ENCODE measurements at places on chromosomes 16 and 17.

GRCh38 chr17:7393613-7394451 is 493 bp downstream of the PLSCR3 start:
- DNase-seq = peak; percentile 81

GRCh38 chr16:51155820-51156806 is 5.0 kb upstream of the SALL1 start:
- no peak for DNase-seq

DNA sequence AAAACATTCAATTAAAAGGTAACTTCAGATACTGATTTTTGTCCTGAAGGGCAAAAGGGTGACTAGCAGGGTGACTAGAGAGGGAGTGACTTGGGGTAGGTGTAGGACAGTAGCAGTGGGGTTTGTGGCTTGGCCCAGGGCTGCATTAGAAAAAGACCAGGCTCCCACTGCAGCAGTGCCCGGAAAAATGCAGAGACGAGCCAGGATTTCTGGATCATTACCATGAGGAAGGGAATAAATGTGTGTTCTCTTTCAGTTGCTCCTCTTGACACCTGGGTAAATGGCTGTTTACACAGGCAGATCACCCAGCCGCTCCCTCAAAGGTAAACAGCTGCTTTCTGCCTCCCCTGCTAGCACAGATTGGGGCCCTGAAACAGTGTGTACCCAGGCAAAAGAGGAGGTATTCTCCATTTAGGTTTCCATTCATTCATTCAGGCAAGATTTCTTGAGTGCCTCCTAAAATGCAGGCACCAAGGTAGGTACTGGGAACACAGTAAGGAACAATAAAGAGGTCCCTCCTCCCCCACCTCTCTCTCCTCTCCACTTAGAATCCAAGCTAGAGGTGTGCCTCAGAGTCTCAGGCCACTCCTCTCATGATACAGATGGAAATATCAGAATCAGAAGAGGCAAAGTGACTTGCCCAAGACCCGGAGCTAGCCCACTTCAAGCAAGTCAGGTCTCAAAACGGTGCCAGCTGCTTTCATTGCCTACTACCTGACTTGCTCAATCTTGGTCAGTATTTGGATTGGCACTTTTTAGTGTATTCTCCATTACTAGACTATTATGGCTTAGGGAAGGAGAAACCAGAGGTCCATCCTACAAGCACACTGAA is 15.2 kb upstream of the TOX3 start:
- DNase-seq = no peak

DNA sequence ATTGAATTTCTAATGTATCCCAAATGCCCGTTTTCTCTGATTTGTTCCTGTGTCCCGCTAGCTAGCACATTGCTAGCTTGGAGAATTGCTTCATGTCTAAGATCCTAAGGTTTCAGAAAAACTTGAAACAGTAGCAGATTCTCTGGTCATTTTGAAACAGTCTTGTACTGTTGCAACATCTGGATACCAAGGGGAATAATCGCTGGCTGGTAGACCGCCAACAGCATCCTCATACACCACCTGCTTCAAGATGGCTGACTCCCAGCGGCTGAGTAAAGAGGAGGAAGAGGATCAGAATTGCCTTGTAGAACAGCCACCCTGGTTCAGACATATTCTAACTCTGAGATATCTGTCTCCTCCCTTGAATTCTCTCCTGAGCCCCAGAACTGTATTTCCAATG is 226.7 kb upstream of the ELAC2 start:
- DNase-seq = no peak

DNA sequence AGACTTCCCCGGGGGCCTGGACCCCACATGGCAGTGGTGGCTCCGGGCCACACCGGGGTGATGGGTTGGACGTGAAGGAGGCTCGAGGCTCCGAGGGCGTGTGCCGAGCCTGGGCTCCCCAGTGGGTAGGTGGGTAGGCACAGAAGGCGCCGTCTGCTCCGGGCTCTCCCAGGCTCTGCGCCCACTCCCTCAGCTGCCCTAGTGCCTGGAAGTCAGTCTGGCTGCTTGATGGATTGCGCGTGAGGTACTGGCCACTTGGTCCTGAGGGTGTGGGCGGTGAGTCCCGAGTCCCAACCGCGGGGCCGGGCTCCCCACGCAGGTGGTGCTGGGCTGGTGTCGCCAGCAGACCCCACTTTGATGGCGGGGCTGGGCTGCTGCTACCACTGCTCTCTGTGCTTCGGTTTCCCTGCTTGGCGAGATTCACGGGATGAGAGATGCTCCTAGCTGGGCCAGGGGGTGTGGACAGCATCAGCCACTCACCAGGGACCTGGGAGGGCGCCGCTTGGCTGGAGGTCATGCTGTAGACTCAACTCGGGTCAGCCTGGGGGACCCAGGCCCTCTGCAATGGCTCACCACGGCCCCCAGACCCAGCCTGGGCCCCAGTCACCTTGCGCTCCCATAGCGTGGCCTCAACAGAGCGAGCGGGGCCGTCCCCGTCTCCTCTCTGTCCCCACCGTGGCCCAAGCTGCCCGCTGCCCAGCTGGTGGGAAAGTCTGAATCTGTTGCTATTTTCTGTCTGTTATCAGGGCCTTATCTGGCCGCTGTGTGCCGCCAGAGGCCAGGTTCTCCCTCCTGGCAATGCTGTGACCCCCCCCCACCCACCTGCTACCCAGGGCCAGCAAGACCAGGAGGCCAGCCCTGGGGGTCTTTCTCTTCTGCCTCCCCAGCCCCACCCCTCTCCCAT is 26.1 kb downstream of the ZFPM1 start:
- DNase-seq = no peak

DNA sequence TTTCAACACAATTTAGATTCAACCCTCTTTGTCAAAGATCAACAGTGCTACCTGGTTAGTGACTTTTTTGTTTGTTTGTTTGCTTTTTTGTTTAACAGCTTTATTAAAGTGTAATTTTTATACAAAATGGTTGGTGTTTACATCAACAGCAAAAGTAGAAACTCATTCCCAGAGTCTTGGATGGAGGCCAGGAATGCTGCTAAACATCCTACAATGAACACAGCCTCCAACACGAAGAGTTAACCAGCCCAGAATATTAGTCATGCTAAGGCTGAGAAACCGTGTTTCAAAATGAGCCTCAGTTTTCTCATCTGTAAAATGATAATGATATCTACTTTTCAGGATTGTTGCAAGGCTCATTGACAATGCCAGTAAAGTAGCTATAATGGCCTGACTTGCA is 211.0 kb upstream of the MAF start:
- DNase-seq = no peak

- DNase-seq = no peak
These were observed 231.4 kb upstream of the TNRC6C start for GRCh38 chr17:77727037-77727615.

DNA sequence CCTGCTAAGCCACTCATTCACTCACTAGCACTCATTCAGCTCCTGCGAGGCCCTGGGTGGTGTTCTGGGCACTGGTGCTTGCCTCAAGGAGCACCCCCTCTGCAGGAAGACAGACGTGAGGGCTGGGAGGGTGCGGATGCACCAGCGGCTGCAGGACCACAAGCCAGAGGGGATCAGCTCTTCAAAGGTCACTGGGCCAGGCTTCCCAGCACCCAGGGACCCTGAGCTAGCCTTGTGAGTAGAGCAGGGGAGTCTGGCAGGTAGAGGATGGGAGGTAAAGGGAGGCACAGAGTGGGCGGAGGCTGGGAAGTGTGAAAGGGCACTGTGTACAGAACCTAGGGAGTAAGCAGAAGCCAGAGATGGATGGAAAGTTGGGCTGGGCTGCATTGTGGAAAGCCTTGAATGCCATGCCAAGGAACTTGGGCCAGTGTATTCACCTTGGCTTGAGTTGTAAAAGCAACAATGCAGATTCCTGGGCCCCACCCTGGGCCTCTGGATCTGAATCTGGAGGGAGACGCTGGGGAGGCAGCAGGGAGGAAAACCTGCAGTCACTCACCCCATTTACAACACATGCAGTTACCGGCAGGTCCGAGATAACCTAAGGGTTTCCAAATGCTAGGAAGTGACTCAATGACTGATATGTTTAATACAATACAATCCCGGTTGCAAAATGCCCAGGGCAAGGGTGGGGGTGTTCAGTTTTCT is 1.7 kb downstream of the IL4R start:
- peak; percentile 49 for DNase-seq
